ENCODE measurements at places on chromosomes 7 and 10. TPM values are rescaled to one million over a fixed set of nuclear protein-coding genes. Genes with fewer than 3 reads are reported as not detected.

The CPA2 gene
- 0.33 TPM for polyA plus RNA-seq

The MYL10 gene
- polyA plus RNA-seq, result 0.30 TPM

The SEMA3A gene
- polyA plus RNA-seq, result 14.7 TPM

The HOXA11 gene
- polyA plus RNA-seq, result 39.2 TPM

The ZMYND11 gene
- polyA plus RNA-seq, result 111 TPM

The GPR26 gene
- not detected for polyA plus RNA-seq

The STX1A gene
- polyA plus RNA-seq, result 10.8 TPM

The DNAJC1 gene
- 26.0 TPM for polyA plus RNA-seq

The SLC13A4 gene
- polyA plus RNA-seq, result 2.0 TPM

The SFRP5 gene
- polyA plus RNA-seq, result not detected

The DPP6 gene
- 44.4 TPM for polyA plus RNA-seq

The ZNF736 gene
- 16.1 TPM for polyA plus RNA-seq

The FKBP9 gene
- polyA plus RNA-seq, result 153 TPM

The SLC39A12 gene
- not detected for polyA plus RNA-seq

The CTAGE15 gene
- polyA plus RNA-seq, result 0.74 TPM

The BMS1 gene
- polyA plus RNA-seq, result 20.8 TPM

The UCN3 gene
- 0.38 TPM for polyA plus RNA-seq

The NACAD gene
- polyA plus RNA-seq, result 10.8 TPM

The GPR85 gene
- polyA plus RNA-seq, result 0.52 TPM

The NME8 gene
- 0.11 TPM for polyA plus RNA-seq

The SLC18A2 gene
- 1.4 TPM for polyA plus RNA-seq

The LIPK gene
- not detected for polyA plus RNA-seq

The PPIA gene
- 1,239 TPM for polyA plus RNA-seq

The MYL7 gene
- 0.68 TPM for polyA plus RNA-seq

The SFXN4 gene
- 32.5 TPM for polyA plus RNA-seq

The SFR1 gene
- 10.6 TPM for polyA plus RNA-seq

The ZNF107 gene
- polyA plus RNA-seq, result 9.8 TPM

The ZP3 gene
- 3.3 TPM for polyA plus RNA-seq

The CPXM2 gene
- 4.1 TPM for polyA plus RNA-seq

The SORCS1 gene
- polyA plus RNA-seq, result 14.5 TPM

The TMEM213 gene
- polyA plus RNA-seq, result 52.0 TPM

The SHTN1 gene
- 19.1 TPM for polyA plus RNA-seq

The SFTPA1 gene
- polyA plus RNA-seq, result 0.04 TPM

The AS3MT gene
- polyA plus RNA-seq, result 19.5 TPM

The PTPN20 gene
- polyA plus RNA-seq, result 3.2 TPM

The HACD1 gene
- 13.7 TPM for polyA plus RNA-seq

The VIPR2 gene
- polyA plus RNA-seq, result 2.1 TPM

The SUPV3L1 gene
- 38.1 TPM for polyA plus RNA-seq

The NUTM2B gene
- 5.1 TPM for polyA plus RNA-seq

The TMEM176A gene
- 87.4 TPM for polyA plus RNA-seq

The ANXA8 gene
- 0.24 TPM for polyA plus RNA-seq

The MXI1 gene
- polyA plus RNA-seq, result 42.9 TPM

The CTNNA3 gene
- 2.8 TPM for polyA plus RNA-seq

The TMEM273 gene
- polyA plus RNA-seq, result 3.0 TPM

The MRLN gene
- polyA plus RNA-seq, result not detected

The GHRHR gene
- 0.50 TPM for polyA plus RNA-seq

The LIPM gene
- polyA plus RNA-seq, result not detected

The CUBN gene
- polyA plus RNA-seq, result 254 TPM

The C10orf67 gene
- 2.2 TPM for polyA plus RNA-seq

The ELOVL3 gene
- 3.1 TPM for polyA plus RNA-seq

The HELLS gene
- 24.9 TPM for polyA plus RNA-seq

The TMEM209 gene
- polyA plus RNA-seq, result 28.0 TPM
